ENCODE measurements at places on chromosomes 5 and 9. TPM values are rescaled to one million over a fixed set of nuclear protein-coding genes. Genes with fewer than 3 reads are reported as not detected.

GRCh38 chr5:170302653-170303501 is 5.3 kb upstream of the LCP2 start:
- DNase-seq = no peak

HAUS6 gene
- total RNA-seq = 13.7 TPM

DNA sequence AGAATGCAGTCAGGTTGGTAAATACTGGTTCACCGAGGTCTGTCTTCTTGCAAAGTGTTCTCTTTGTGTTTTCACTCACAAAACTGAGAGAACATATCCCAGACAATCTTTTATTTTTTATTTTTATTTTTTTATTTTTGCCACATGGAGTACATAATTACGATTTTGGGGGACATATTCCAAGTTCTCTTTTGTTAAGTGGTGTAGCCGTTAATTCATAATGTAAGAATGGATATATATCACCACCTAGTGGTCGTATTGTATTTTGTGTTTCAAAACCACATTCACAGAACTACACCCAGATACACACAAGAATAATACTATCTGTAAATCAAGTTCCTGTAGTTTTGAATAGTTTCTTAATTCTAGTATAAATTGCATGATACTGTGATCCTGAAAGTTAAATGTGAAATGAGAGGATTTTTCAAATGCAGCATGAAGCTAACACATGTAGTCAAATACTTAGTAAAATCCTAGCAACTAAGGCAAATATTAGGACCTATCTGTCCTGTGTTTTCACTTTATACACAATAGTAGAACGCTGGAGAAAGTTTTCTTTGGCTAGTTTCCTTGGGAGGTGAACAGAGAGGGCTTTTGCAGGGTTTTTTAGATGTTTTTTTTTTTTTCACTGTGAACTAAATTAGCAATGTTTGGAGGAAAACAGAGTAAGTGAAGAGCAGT is 92.7 kb downstream of the VCAN start:
- no peak for DNase-seq

ARHGEF37 gene
- 1.4 TPM for total RNA-seq

- no peak for DNase-seq
Measured at GRCh38 chr5:10534561-10535530, 29.0 kb upstream of the ANKRD33B start.

DNA sequence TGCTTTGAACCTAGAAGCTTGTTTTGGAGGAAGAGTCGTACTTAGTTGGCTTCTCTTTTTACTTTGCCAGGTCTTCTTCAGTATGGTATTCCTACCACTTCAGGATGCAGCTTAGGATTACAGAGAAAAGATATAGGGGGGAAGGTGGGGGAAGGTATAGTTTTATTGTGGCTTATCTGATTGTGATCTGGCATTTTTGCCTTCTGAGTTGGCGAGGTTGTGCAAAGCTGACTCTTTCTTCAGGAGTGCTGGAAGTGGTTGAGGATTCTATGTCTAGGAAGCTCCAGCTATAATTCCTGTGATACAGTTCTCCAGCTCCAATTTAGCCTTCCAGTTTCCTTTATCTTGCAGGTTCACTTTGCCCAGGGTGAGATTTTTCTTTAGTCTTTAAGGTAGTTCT is 7.0 kb downstream of the CDC42SE2 start:
- peak; percentile 59 for DNase-seq

GRCh38 chr5:100800562-100800961 is 102.5 kb downstream of the ST8SIA4 start:
- peak; percentile 8 for DNase-seq

DNA sequence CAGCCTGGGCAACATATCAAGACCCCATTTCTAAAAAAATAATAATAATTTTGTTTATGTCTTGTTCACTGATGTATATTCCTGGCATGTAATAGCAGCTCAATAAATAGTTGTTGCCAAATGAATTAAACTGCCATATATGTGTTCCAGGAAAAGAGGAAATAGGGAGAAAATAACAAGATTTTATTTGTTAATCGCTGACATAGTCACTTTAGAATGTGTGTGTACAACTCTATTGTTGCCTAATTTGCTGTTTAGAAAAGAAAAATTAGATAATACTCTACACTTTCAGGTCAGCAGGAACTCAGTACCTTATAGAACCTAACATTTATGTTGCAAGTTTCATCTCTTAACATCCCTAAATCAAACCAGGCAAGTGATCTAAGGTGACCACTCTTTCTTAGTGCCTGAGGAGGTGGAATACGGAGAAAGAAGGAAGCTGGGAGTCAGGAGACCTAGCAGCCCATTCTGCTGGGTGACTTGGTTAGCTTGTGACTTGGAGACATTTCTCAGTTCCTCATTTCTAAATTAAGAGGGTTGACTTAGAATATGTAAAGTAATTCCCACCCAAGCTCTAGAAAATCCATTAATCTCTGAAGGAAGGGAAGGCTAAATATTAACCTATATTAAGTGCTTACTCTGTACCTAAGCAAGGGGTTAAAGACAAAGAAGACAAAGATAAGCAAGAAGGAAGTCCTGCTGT is 110.3 kb upstream of the IQGAP2 start:
- no peak for DNase-seq

MROH2B gene
- not detected for total RNA-seq

DNA sequence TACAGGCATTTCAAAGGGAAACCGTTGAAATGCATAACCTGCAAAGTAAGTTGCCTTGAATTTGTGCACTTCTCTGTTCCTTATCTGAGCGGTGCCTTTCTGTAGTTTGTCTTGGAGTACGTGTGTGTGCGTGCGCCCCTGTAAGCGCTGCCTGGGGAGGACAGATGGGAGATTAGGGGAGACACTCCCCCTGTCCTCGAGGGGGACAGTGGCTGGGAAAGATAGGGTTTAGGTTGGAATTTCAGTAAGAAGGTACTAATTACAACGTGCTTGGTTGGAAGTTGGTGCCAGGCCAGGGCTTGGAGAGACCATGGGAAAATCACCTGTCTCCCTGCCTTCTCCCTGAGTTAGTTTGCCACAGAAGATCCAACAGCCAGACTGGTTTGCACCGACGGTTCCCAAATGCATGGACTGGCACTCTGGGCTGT is 73.2 kb downstream of the PIK3R1 start:
- peak; percentile 20 for DNase-seq

- no peak for DNase-seq
Measured at GRCh38 chr9:129361196-129361595, 183.1 kb upstream of the IER5L start.

DNA sequence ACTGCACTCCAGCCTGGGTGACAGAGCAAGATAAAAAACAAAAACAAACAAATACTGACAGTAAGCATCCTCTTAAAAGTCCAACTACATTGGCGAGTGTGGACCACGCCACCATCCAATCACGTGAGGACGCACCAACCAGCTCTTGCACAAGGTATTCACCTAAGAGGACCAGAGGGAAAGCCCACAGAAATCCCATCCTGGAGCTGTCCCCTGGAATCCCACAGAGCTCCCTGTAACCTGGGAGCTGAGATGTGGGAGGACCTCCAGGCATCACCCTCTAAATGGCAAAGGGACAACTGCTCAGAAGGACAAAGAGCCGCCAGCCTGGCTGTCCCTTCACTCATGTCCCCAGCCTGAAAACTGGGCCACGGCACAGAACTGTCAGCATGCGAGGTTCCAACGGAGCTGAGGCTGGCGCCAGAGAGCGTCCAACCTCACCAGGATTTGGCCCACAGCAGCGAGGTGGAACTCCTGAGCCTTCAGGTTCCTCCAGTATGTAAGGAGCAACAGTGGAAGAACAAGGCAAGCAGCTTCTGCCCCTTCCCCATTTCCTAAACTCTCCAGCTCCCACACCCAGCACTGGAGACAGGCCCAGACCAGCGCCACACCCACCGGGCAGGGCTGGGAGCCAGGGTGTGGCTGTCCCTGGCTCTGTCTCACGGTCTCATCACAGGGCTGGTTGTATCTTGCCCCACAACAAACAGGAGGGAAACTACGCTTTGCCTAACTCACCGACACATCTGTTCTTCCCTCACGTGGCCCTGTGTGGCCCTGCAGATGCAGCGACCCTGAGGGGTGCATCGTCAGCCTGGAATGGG is 15.2 kb downstream of the IPPK start:
- no peak for DNase-seq

- no peak for DNase-seq
Measured at GRCh38 chr5:54426209-54426608, 29.3 kb upstream of the HSPB3 start.

PHF2 gene
- total RNA-seq = 12.3 TPM

FOXI1 gene
- total RNA-seq = not detected

DRD1 gene
- total RNA-seq = 0.23 TPM

GRCh38 chr9:126499005-126499910 is 114.5 kb upstream of the LMX1B start:
- no peak for DNase-seq

CBY3 gene
- total RNA-seq = not detected

GRCh38 chr5:51890435-51891116 is 507.3 kb downstream of the ISL1 start:
- DNase-seq = no peak

- DNase-seq = peak; percentile 88
Measured at GRCh38 chr5:43066799-43067741, 27.0 kb upstream of the ANXA2R start.

DNA sequence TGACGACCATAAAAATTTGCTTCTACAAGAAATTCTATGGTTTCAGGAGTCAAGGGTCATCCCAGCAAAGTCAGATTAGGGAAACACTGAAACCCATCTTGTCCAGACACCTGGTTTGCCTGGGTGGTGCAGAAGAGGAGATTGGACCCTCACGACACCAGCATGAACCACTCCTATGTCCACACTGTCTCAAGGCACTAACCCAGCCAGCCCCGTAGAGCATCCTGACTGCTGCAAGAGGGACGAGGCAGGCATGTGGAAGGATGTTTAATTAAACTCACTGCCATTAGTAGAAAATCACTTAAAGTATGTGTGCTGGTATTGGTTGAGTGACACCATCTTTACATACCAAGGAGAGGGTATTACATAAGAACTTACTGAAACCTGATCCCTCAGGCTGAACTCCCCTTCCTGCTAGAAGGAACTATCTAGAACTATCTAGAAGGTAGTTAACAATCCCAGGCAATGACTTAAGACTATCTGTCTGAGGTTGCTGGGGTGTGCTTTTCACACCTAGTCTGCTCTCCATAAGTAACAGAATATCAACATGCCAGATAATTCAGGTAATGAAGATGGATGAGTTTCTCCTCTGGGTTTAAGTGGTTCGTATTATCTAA is 93.6 kb downstream of the SEMA6A start:
- no peak for DNase-seq

DNA sequence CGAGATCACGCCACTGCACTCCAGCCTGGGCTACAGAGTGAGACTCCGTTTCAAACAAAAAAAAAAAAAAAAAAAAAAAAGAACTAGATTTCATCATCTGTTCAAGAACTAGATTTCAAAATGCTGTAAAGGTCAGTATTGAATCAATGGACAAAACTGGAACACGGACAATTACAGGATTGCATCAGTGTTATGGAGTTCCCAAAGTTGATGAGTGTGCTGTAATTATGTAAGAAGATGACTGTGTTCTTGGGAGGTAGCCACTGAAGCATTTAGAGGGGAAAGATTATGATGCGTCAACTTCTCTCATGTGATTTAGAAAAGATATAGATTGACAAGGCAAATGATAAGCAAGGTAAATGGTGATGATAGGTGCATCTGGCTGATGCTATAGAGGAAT is 6.5 kb downstream of the FAM240B start:
- DNase-seq = peak; percentile 69

- DNase-seq = peak; percentile 32
Measured at GRCh38 chr9:108150736-108151586, 661.4 kb upstream of the KLF4 start.

GRCh38 chr5:53110156-53110555 is 599 bp upstream of the MOCS2 start:
- no peak for DNase-seq

DNA sequence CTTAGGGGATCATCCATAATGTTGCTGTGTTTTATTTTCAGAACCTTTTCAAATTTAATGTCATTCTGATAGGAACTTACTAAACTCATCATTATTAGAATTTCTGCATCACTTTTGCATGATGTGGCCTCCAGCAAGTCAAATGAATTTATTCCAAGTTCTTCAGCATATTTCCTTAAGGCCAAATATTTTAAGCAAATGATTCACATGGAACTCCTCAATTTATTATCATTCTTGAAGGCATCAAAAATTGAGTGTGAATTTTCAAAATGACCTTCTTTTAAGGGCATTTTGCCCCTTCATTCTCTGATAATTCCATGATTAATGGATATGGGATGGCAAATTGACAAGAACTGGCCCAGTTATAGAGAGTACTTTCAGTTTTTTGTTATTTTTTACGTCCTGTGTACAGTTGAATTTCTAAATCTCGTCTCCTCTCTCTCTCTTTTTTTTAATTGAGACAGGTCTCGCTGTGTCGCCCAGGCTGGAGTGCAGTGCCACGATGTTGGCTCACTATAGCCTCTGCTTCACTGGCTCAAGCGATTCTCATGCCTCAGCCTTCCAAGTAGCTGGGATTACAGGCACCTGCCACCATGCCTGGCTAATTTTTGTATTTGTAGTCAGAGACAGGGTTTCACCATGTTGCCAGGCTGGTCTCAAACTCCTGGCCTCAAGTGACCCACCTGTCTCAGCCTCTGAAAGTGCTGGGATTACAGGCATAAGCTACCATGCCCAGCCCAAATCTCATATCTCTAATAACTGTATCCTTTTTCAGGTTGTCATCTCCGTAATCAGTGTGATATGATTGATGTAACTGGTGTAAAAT is 29.1 kb downstream of the GPR21 start:
- peak; percentile 11 for DNase-seq

- DNase-seq = peak; percentile 74
Measured at GRCh38 chr5:84729326-84729725, 344.6 kb upstream of the EDIL3 start.

DNA sequence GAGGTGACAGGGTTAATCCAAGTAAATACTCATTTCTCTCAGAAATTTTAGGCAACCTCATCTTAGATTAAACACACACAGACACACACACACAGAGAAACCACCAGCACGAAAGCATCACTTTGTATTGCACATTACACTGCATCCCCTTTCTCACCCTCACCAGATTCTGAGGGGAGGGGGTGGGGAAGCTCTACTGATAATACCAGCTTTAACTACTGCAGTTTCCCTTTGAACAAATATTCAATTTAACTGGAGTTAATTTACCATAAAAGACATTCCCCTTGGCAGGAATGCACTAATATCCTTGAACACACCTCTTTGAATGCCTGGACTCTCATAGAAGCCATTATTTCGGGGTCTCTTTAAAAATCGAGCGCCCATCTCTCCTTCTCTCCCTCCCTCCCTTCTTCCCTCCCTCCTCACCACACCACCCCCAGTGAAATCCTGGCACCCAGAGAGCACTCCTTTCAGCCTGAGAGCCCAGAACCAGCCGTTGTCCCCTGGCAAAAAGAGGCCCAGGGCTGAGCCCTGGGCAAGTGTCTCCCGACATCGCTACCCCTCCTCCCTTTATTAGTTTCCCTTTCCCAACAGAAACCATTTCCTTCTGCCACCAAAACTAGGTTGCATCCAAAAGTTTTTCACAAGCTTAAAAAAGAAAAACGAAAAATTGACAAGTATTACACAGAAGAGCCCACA is 2.8 kb upstream of the NFIB start:
- no peak for DNase-seq

CPLANE1 gene
- total RNA-seq = 21.4 TPM

DNA sequence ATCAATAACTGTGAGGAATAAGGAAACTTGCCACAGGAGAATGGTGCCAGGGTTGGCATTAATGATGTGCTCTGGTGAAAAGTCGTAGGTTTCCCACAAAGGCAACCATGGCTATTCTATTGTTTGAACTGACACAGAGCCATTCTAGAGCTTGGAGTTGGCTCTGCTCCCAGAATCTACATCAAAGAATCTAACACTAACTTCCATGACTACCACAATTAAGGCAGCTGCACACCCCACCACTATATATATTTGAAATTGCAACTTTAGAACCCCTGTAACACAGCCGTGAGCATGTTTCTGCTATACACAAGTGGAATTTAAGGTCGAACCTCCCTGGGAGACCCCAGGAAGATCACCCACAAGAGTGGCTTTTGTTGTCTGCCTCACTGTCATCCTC is 89.7 kb upstream of the CCDC152 start:
- DNase-seq = no peak

TLE1 gene
- 29.6 TPM for total RNA-seq
